NCI-H345 (cell line): ENCODE measurements at places on chromosomes 12 and 14.
A peak's percentile ranks its signal among the peaks of the same experiment; 100 is the strongest.

DNA sequence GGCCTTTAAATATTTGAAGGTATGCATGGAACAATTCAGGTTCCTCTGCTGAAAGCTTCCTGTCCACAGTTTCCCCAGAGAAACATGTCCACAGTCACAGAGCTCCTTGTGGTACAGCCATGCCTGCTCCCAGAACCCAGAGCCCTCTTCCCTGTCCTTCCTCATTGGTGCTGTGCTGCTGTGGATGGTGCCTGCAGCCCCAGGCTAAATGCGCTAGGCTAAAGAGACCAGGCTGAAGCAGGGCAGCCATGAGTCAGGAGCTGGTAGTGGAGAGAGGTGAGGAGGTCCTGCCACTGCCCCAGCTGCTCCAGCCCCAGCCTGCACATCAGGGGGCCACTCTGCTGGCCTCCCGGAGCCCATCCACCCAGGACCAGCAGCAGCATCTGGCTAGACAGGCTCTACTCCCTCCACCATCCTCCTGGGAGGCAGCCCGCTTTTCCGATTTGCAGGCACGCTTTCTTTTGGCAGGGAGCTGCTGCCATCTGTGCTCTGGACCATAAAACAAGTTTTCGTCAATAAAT, 65.4 kb upstream of the DDX11 start:
- DNase-seq: no peak

- DNase-seq: peak; percentile 24
These were observed 20.0 kb upstream of the TCP11L2 start for GRCh38 chr12:106282457-106283097.

GRCh38 chr12:21665816-21666215, 8.2 kb upstream of the LDHB start:
- no peak for DNase-seq

DNA sequence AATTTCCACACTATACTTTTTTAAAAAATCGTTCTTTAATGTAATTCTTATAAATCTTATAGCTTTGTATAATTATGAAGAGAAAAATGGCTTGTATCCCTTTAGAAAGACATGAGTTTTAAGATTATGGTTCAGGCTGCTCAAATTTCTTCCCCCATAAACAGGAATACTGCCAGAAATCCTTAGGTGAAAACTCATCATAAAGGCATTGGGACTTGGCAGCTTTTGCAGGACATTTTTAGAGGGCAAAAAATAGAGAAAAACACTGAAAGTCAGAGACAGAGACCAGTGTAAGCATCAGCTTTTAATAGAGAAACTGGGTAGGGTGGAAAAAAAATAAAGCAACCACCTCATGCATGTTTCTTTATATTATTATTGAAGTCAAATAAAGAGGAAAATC, 29.1 kb downstream of the LRRK2 start:
- DNase-seq: no peak
